Activated CD4-positive, alpha-beta T cell treated with anti-CD3 and anti-CD28 coated beads for 1 hour (primary cell): ENCODE measurements at places on chromosomes 13 and 19.

DNA sequence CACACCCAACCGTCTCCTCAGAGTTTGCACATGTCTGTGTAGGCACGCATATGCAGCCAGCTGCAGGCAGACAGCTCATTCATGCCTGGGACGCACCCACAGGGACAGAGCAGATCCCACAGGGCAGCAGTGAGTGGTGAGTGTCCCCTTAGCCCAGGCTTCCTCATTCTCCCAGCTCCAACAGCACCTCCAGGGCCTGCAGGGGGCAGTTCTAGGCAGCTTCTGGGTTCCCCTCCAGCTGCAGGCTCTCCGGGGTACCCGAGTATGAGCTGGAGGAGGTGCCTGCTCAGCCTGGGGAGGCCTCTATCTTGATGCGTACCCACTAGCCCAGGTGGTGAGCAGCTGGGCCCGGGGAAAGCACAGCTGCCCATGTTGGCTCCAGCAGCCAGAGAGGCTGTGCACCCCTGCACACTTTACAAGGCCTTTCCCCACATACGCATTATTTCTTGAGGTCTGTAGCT, 1.3 kb upstream of the SHANK1 start:
- DNase-seq, result no peak

- DNase-seq, result no peak
Observed at GRCh38 chr13:101942535-101943157, 459.2 kb downstream of the FGF14 start.

DNA sequence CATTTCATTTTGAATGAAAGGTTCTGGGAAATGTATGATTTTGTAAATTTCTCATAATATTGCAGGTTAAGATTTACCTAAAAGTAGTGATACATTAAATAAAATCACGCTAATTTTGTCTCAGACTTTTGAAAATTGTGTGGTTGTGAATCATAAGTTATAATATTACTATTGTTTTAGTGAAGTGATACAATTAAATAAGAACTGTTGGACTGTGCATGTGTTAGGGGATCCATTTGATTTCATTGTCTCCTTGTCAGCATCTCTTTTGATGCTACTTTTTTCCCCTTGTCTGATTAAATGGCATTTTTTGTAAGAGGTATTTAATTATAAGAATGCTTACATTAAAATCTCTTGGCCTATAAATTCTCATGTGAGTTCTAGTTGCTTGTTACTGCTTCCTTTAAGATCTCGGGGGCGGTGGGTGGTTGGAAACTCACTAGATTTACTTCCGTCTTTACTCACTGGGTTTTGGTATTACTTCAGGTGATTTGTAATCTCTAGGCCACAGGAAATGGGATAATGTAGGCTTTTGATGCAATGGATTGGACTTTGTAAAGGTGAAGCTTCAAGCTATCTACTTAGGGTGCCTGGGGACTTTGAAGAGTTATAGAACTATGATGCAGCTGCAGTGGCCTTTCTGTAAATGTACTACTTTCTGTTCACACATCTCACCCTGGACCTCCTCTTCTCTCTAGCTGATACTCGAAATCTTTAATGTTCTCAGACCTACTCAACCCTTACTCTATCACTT, 66.5 kb downstream of the PAN3 start:
- DNase-seq, result no peak

DNA sequence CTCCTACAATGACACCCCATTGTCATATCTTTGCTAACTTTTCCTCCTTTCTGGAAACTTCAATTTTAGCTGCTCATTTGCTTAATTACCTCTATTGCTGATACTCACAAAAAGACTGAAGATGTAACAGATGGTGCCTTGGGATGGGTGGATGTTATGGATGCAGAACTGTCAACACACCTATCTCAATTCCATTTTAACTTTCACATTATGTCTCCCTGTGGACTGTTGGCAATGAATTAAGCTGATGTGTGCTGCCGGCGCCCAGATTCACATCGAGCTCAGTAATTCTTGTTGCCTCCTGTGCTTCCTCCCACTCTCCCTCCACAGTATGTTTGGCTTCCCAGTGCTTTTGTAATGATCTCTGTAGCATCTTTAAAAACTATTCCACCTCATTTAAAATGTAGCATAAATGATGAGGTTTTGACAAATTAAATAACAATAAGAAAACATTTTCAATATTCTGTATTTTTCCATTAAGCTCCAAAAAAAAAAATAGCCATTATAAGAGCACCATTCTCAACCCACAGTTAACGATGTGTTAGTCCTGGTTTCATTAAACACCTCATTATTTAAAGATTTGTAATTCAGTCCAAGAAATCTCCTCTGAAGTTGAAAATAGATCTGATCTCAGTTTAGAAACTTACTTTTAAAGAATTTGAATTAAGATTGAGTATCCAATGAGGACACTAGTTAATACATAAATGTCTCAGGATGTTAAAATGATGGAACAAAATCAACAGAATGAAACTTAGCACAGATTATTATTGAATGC, 99.9 kb upstream of the FAM216B start:
- no peak for DNase-seq

GRCh38 chr19:44572581-44572900, 40.8 kb upstream of the IGSF23 start:
- DNase-seq, result no peak

DNA sequence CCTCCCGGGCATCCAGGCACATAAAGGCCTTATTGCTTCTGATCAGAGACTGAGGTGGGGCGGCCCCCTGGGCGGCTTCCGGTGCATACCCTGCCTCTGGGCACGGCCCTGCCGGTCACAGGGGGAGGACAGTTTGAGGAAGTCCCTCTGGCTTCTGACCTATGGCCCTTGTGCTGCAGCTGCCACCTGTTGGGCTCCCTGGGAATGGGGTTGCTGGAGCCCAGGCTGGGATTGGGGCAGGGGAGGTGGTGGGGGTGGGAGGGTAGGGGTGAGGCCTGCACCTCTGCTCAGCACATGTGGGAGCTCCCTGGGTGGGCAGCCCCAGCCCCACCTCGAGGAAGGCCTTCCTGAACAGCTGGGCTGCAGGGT, 10.7 kb downstream of the ANO8 start:
- no peak for DNase-seq

- no peak for DNase-seq
Observed at GRCh38 chr13:109700176-109700575, 86.2 kb downstream of the IRS2 start.

GRCh38 chr13:21218351-21219035, 42.0 kb downstream of the MRPL57 start:
- DNase-seq, result no peak

GRCh38 chr13:67554286-67554685, 324.1 kb upstream of the PCDH9 start:
- no peak for DNase-seq

DNA sequence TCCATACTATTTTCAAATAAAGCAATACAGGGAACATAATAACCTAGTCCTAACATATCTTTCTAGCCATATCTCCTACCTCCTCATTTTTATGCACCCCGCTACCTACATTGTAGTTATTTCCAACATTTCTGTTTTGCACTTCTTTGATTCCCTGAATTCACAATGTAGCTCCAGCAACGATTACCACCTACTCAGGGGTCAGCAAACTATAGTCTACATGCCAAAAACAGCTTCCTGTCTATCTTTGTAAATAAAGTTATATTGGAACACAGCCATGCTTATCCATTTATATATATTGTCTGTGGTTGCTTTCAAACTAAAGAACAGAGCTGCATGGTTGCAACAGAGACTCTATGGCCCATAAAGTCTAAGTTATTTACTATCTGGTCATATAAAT, 16.7 kb downstream of the MYCBP2 start:
- DNase-seq, result no peak

DNA sequence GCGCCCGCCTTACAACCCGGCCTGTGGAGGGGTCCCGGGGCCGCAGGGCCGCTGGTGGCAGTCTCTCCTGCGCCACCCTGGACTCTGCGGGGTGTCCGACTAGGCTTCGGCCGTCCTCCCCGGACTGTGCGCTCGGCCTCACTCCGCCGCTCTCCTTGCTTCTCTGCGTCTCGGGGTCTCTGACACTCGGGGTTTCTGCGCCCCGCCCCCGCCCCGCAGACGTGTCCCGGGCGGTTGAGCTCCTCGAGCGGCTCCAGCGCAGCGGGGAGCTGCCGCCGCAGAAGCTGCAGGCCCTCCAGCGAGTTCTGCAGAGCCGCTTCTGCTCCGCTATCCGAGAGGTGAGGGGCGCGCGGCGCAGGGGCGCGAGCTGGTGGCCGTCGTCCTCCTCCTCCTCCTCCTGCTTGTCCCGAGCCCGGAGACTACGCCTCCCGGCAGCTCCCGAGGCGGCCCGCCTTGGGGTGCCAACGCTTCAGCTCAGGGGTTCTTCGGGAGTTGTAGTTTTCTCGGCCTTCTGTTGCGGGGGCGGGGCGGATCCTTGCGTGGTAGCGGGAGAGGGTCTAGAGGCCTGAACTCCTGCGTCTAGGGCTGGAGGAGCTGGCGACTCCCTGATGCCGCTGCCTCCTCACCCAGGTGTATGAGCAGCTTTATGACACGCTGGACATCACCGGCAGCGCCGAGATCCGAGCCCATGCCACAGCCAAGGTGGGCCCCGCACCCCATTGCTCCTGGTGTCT, 627 bp downstream of the LIN7B start:
- DNase-seq, result peak; percentile 28

- no peak for DNase-seq
Observed at GRCh38 chr19:44636439-44637389, 7.0 kb upstream of the PVR start.

DNA sequence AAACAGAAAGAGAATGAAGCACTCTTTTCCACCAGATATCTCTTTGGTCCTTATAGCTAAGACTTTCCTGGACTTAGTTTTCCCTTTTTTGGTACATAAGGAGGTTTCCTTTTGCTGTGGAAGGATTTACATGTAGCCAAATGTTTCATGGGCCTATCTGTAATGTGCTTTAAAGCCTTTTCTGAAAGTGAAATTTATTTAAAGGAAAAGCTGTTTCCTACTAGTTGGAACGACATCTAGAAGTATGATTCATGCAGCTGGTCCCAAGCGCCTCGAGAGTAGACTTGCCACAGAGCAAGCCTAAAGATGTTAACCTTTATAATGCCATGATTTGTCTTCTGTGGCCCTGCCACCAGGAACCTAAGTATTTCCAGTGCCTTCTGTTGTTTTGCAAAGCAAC, 390.3 kb downstream of the DLEU7 start:
- no peak for DNase-seq

GRCh38 chr13:52454459-52454819, 839 bp upstream of the CKAP2 start:
- DNase-seq, result no peak

DNA sequence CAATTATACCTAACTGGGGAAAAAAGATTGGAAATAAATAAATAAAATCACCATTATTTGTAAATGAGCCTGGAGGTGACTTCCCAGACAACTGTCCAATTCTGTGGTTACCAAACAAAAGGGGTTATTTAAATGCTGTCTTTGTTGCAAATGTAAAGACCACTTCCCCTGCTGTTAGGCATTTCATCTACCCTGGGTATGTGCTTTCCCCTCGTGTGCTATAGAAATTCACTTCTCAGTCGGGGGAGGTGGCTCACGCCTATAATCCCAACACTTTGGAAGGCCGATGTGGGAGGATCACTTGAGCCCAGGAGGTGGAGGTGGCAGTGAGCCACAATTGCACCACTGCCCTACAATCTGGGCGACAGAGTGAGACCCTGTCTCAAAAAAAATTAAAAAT, 101.9 kb upstream of the AKAP11 start:
- no peak for DNase-seq

- no peak for DNase-seq
Observed at GRCh38 chr13:87582399-87582798, 88.8 kb upstream of the SLITRK5 start.

GRCh38 chr19:48513289-48514122, 1.9 kb upstream of the LMTK3 start:
- peak; percentile 60 for DNase-seq

GRCh38 chr13:73060251-73061160, 1.7 kb downstream of the KLF5 start:
- DNase-seq, result no peak

- DNase-seq, result no peak
Observed at GRCh38 chr13:50222569-50223332, 207.5 kb downstream of the KCNRG start.

- no peak for DNase-seq
Observed at GRCh38 chr19:11463391-11463790, 17.5 kb downstream of the ELAVL3 start.

GRCh38 chr19:16888629-16889365, at the start of gene F2RL3:
Gene F2RL3, plus strand, starts transcription at chr19:16888999. Its CDS starts 191 bp downstream, at chr19:16889190.
- DNase-seq, result no peak

DNA sequence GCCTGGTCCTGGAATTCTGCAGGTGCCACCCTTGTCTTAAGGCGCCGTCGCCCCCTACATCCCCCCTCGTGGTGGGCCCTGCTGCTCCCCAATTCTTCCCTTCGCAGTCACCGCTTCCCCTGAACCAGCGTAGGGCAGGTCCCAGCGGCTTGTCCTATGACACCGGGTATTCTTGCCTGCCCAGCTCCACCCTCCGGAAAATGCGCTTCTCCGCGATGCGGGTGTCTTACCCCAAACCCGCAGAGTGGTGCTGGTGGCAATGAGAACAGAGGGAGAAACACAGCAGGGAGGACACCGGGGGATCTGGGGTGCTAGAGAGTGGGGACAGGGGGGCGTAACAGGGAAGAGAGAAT, 9.0 kb downstream of the ZNF808 start:
- DNase-seq, result no peak

- no peak for DNase-seq
Observed at GRCh38 chr13:41019578-41020347, 647 bp upstream of the ELF1 start.

DNA sequence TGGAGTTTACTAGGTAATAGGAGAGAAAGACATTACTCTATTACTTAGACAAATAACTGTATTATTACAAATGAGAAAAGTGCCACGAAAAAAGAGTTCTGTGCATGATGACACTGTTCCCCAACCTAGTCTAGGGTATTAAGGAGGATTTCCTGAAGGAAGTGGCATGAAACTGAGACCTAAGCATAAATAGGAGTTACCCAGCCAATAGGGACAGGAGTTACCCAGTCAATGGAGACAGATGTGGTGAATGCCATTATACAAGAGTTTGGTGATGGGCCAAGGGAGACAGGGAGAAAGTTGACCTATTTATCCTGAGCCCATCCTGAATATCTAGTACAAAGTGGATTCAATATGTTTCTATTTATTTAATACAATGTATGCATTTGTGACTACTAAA, 65.4 kb downstream of the KL start:
- DNase-seq, result no peak
